ENCODE measurements at places on chromosomes 5 and 9.

DNA sequence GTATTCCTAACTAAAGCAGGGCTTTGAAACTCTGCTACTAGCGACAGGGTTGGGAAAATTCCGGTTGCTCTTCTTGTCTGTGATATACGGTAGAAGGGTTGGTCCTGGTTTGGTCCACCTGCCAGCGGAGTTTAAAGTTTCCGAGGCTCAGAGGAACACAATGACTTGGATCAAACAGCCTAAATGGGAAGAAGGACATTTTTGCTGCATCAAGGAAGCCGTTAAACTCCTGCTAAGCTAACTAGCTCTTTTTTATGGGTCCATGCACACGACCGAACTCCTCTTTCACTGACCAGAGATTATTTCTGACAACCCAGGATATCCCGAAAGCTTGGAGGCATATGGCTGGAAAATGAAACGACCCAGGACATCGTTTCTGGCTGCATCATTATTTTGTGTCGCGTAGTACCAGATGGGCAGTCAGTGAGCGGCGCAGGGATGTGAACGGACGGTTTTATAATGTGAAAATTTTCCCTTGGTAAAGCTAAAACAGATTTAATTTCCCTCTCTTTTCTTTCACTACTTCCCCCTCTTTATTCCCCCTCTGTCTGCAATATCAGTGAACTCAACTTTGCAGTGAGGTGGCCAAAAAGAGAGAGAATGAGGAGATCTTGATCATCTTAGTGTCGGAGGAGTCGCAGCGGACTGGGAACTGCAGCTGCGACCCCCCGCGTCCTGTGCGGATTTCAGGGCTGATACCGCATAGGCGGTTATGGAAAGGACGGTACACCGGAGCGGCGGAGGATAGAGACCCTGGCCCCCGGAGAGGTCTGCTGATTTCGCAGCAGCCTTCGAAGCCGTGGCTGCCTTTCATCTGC is at the start of gene LURAP1L:
LURAP1L (plus strand) TSS at position 160 of the 818 bp plus-strand sequence. CDS start 696 bp downstream, outside the sequence.
- ATAC-seq, result no peak

DNA sequence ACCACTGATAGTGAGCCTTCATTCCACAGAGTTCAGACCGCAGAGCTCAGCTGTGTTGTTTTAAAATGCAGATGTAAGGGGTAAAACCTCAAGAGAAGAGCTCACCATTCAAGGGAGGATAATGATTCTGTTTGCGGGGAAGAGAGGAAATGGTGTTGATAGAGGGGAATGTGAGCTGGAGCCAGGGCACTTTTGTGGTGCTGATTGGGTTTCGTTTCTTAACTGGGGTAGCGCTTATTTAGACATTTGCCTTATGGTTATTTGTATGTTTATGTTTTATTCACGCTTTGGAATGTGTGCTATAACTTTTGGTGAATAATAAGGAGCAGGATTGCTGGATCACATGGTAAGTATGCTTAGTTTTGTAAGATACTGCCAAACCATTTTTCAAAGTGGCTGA is 42.5 kb downstream of the STXBP1 start:
- ATAC-seq, result no peak

DNA sequence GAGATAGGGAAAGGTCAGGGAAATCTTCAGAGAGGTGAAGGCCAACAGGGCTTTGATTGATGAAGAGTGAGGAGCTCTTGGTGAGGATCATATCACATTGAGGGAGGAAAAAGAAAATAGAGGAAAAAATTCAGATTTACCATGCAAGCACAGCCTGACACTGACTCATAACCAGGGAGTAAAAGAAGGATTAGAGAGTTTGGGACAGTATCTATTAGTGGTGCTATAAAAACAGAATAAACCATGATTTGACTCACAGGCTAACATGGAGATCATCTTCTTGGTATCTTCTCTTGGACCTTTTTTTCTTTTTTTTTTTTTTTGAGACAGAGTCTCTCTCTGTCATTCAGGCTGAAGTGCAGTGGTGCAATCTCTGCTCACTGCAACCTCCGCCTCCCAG is 44.4 kb downstream of the MUSK start:
- no peak for ATAC-seq

GRCh38 chr5:131684595-131684994 is 49.6 kb upstream of the RAPGEF6 start:
- ATAC-seq, result no peak

DNA sequence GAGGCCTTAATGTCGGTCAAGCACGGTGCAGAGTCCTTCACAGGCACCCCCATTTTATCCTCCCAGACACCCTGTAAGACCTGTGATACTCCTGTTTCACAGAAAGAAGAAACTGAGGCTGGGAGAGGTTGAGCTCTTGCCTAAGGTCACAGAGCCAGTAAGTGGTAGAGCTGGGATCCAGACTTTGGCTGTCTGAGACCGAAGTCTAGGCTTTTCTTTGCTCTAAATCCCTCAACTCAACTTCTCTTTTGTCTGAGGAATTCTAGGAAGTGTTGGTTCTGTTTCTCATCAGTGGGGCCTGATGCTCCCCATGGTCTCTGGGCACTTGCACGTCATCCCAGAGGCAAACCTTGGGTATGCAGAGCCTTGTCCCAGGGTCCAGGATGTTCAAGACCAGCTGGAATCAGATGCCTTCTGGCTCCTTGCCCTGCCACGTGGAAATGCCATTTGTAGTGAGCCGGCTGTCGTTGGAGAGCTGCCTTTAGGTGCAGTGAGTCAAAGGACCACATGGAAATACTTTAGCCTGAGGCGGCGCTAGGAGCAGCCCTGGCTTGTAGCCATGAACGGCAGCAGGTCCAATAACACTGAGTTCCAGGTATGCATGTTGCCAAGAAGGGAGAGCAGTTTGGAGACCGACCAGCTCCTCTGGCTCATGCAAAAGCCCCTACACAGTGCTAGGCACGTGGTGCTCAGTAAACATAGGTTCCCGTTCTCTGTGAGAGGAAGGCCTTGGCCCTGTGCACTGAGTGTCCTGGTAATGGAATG is 9.2 kb downstream of the DCANP1 start:
- no peak for ATAC-seq

DNA sequence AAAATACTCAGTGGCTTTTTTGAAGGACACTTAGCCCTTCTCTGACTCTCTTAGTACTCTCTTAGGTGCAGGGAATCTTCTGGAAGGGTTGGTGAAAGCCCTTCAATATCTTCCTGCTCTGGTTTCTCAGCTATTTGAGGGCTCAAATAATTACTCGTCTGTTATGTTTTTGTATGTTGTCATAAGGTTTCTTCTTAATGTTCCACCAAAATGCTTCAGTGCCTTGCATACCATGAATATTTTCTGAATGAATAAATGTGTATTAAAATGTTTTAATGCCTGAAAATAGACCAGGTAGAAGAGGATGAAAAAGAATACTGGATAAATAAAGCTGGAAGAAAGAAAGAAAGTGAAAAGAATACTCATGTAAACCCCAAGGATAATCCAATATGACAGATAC is 124.3 kb downstream of the STK32A start:
- no peak for ATAC-seq

- no peak for ATAC-seq
These were observed 23.1 kb downstream of the FGFR4 start for GRCh38 chr5:177109810-177110209.

DNA sequence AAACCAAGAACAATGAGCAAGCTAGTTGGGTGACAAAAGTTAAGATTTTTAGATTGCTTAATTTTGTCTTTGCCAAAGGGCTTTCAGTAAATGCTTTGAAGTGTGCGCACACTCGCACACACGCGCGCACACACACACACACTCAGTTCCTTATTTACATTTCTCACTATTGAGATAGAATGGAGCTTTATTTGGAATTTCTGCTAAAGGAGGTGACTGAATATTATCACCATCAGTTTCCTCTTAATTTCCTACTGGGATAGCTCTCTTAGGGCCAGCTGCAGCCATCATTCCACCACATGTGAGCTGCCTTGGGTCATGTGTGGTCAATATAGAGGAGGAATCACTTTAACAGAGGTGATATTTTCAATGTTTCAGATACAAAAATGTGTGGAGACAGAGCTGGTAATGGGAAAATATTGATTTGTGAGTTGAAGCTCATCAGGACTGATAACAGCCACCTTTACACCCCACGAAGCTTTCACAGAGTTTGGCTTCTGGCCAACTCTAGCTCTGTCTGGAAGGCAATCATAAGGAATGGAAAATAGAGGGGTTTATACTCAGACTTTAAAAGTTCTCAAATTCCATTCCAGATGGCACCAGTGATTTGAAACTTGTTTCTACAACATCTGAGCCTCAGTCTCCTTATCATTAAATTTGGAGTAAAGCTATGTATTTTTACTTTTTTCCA is 99.9 kb downstream of the MACIR start:
- no peak for ATAC-seq

DNA sequence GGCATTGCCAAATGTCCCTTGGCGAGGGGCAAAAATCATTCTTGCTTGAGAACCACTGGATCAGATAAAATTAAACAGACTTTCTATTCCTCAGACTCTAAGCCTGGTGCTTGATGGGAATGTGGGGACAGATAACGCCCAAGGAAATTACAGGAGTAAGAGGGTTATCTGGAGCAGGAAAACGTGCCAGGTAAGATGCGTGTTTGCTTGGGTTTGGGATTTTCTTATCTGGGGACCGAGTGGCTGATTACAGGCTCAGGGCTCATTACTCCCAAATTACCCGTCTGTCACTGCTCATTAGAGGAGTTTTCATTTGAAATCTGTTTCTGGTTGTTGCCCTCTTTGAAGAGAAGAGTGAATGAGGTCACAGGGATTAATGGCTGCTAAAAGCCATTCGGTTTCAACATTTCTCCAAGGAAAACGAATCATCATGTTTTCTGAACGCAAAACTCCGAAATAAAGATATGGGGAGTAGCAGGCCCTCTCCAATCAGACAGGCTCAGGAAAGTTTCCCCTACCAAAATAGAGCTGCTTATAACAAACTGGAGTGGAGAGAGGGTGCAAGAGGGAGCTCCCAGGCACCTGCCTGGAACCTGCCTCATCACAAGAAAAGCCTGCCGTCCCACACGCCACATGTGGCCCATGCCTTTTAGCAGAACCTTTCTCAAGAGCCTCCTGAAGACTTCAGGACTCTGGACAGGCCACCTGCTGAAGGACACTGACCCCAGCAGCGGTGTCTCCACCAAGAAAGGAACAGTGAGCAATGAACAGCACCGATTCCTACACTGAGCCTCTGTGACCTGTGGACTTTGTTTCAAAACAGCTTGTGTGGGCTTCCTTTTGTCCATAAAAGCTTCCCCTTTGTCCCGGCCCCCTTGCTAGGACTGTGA is 136.4 kb downstream of the ICE1 start:
- no peak for ATAC-seq

DNA sequence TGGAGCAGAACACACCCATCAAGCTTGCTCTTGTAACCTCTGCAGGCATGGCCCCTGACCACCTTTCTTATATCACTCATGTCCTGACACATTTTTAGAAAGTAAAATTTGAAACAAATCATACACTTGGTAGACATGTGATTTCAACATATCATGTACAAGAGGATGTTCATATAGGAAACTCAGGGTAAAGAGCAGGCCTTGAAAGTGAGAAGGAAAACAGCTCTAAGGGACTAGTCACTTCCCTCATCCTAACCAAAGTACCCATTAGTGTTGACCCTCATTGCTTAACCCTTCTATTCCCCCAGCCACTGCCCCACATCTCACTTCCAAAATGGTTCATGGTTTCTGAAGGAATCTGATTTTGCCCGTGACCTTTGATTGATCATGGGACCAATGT is 492.4 kb upstream of the KLF4 start:
- no peak for ATAC-seq

Measured in stimulated activated memory B cell treated with anti-CD40 and anti-IgM and Interleukin-4, amounts not matched to agents 10 μg/mL and 1 μg/mL and 100 μg/mL, for 72 hours (primary cell).